ENCODE measurements at places on chromosomes 16 and 17.

DNA sequence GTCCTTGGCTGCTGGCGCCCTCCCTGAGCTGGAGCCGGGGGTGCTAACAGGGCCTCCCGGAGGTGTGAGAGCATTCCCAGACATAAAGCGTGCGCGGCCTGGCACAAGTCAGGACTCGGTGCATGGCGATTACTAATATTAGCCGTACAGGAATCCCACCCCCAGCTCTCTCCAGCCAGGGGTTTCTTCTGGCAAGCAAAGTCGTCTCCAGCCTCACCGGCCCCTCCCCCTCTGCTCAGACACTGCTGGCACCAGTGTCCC lies 5.0 kb downstream of the CASKIN1 start:
- DNase-seq, result no peak

GRCh38 chr17:12230481-12231354 lies 210.0 kb downstream of the MAP2K4 start:
- DNase-seq, result no peak

DNA sequence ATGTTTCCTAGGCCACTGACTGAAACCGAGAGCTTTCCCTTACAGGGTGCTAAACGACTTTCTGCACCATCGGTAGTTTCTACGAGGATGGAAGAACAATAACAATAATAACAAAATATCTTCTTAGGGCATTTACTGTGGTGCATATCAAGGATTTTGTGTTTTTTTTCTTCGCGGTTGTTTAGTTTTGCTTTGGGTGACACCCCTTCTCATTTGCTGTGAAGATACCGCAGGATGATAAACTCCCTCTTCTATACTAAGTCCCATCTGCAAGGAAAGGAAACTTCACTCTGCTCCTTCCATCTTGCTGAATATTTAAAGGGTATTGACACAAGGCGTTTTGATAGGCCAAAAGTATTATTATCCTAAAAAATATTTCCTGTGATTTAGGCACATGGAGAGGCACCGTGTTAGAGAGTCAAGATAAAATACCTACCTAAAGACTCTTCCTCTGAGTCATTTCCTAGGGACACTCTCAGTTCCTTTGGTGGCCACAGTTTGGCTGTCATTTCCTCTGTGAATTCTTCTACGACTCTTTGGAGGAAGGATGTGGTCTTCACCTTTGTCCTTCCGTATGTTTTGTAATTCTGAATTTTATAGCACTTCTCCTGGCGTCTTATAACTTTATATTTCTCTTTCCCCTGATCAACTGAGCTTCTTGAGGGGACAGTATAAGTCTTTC lies 318.8 kb downstream of the CDH13 start:
- no peak for DNase-seq

GRCh38 chr17:27378482-27379175 lies 77.6 kb upstream of the KSR1 start:
- no peak for DNase-seq

DNA sequence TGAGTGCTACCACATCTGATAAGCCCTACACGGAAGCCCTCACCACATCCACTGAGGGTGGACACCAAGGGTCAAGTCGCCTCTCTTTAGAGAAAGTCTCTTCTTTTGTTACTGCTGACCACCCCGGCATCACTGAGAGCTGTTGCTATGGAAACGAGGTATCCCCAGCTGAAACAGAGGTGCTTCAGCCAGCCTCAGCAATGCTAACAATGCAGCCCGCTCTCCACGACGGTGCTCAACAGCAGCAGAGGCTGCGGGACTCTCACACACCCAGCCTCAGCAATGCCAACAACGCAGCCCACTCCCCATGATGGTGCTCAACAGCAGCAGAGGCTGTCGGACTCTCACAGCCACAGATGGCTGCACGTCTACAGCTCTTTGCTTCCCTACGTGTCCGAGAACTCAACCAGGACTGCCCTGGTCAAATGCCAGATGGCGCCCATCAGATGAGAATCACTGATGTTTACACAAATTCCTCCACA lies 41.4 kb downstream of the VPS53 start:
- no peak for DNase-seq

DNA sequence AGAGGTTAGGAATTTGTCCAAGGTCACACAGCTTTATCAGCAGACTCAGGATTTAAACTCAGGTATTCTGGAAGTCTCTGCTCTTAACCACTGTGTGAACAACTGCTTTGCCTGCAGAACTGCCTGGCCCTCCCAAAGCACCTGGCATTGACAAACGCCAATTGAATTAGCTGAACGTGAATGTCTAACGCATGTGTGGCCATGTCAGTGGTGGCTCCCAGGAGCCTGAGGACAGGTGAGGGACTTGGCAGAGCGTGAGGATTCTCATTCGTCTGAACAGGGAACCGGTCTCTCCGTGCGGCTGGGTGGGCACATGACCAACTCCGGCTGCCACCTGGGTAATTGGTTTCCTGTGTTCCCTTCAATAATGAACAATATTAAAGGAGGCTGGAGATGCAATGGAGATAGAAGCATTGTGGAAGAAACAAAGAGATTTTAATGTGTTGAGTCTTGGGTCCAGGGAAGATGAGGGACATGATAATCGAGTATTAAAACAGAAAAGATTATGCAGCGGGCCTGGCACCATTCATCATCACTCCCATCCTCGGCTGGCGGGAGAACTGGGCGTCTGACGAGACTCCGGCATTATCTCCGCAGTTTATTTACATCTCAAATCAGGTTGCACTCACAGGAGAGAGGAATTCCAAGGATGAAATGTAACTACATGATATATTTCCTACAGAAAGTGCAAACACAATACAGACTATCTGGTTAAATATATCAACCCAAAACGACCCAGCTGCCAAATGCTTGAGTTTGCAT lies 113.5 kb downstream of the NPIPB5 start:
- DNase-seq, result no peak
